ENCODE measurements at places on chromosomes 5 and 9. TPM values are rescaled to one million over a fixed set of nuclear protein-coding genes. Genes with fewer than 3 reads are reported as not detected.

DNA sequence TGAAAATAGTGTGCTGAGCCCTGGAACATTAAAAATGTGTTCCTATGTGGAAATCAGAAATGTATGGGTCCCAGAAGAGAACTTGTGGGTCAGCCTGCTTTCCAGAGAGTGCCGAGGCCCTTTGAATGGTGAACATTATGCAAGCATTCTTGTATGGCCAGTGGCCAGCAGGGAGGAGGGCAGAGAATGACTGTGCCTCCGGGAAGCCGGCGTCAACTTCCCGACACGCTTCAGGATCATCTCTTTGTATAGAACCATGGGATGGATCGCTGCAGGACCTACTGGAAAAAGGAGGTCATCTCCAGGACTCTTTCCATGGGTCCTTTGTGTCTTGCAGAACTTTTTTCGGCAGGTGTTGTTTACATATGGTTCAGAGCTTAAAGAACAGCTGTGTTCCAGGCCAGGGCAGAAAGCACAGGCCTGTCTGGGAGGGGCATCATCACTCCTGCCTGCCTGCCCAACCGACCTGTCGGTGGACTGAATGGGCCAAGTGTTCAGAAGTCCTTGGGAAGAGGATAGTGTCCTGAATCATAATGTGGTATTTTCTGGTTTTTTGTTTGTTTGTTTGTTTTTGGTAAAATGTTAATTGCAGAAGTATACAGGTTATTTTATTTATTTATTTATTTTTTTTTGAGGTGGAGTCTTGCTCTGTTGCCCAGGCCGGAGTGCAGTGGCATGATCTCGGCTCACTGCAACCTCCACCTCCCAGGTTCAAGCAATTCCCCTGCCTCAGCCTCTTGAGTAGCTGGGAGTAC, 9.0 kb downstream of the PRRC2B start:
- peak; percentile 81 for DNase-seq

DNA sequence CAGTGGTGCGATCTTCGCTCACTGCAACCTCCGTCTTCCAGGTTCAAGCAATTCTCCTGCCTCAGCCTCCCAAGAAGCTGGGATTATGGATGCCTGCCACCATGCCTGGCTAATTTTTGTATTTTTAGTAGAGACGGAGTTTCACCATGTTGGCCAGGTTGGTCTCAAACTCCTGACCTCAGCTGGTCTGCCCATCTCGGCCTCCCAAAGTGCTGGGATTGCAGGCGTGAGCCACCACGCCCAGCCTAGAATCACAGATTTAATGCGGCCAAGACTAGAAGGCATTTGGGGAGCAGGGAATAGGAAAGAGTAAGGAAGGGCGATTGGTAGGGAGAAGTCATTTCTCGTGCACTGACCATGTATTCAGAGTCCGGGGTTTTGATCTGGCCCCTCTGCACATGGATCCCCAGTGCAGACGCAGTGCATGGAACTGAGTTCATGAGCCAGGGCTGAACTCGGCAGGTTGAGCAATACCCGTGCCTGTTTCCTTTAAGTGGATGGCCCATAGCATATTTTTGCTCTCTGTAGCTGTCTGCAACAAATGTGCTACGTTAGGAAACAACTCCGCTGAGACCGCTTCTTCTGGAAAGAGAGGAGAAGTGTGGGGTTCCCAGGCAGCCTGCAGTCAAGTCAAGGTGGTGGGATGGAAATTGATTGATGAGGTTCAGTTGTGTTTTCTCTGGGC, 3.4 kb upstream of the HMCN2 start:
- no peak for DNase-seq

GRCh38 chr9:91241909-91242308, 119.8 kb downstream of the AUH start:
- DNase-seq: no peak

- no peak for DNase-seq
These were observed 89.1 kb upstream of the FBXW11 start for GRCh38 chr5:172095368-172096206.

DNA sequence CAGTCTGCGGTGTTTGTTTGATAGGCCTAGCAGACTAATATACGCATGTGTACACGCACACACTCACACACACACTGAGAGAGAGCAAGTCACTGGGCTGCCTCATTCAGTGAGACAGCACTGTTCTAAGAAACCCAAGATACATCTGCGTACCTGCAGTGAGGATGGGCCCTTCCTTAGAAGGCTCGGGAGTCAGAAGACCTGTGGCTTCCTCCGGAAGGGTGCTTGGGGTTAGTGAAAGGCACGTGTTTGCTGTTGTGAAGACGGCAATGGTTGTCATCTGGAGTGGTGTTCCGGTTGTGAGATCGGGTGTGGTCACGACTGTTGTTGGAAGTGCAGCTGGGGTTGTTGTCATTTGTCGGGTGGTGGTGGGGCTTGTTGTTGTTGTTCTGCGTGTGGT, 11.7 kb downstream of the TIMD4 start:
- no peak for DNase-seq

GRCh38 chr9:133769511-133770075, 31.4 kb upstream of the SARDH start:
- DNase-seq: no peak

DNA sequence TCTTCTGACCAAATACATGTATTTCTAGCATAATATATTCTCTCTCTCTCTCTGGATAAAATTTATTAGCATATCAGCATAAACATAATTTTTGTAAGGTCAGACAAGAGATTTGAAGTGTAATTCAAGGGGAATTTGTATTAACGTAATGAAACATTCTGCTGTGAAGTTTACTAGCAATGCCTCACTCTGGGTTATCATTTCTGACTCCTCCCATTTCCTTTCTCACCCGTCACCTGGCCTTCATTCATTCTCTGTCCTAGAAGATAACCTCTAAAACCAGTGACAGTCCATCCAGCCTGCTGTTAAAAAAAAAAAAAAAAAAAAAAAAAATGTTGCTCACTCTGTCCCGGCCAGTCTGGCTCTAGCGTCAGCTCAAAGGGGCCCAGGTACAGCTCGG, 27.1 kb downstream of the GRAMD2B start:
- DNase-seq: no peak

DNA sequence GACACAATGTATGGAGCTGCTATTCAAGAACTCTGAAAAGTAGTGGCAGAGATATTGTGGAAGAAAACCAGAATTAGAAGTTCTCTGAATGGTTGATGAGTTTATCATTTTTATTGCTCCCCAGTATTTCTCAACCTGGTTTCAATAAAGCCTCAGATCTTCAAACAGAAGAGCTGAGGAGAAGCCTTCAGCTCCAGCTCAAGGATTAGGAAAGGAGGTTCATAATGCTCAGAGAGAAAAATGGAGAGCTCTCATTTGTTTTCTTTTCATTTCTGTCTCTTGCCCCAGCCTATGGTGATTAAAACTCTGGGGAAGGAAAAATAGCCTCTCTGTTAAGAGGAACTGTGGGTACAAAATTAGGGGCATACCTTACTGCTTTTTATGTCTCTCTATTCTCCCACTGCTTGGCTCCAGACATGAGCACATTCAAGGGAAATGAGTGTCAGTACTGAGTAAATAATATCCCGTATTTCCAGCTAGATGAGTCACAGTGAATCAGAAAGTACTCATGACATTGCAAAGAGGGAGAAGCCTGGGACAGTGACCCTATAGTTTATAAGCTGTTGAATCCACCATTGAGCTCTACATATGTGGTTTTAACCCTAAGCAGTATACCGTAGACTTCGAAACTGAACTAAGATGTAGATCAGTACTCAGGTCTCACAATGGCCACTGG, 138.1 kb downstream of the EMB start:
- DNase-seq: peak; percentile 90

DNA sequence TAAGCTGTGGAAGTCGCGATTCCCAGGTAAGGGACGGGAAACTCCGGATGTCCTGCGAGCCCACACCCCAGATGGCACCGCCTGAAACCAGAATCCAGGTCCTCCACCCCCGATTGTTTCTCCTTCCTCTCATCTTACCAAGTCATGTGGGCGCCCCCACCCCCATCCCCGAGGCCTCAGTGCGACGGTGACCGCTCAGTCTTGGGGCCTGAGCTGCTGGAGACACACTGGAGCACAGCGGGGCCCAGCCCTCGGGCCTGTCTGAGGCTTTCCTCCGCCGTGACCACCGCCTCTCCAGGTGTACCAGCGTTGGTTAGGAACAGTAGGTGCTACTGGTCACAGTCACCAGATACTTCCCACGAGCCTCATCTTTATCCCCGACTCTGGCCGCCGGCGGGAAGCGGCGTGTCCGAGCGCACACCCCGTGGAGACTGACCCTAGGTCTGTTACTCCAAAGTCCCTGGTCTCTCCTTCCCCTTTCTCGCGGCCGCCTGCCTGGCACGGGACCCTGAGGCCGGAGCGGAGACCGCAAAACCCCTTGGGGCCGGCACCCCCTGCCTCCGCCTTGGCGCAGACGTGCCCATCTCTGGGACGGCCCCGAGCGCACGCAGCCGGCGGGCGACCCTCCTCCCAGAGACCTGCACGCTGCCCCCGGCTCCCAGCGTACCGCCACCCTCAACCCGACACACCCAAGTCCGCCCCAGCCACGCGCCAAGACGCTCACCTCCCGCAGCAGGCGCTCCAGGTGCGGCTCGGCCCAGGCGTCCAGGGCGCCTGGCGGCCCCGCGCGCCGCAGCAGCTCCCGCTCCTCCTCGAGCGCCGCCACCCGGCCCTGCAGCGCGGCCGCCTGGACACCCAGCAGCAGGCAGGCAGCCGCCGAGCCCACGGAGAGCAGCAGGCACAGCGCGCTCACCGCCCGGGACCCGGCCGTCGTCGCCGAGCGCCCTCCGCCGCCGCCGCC, 733 bp downstream of the COL23A1 start:
- DNase-seq: no peak

DNA sequence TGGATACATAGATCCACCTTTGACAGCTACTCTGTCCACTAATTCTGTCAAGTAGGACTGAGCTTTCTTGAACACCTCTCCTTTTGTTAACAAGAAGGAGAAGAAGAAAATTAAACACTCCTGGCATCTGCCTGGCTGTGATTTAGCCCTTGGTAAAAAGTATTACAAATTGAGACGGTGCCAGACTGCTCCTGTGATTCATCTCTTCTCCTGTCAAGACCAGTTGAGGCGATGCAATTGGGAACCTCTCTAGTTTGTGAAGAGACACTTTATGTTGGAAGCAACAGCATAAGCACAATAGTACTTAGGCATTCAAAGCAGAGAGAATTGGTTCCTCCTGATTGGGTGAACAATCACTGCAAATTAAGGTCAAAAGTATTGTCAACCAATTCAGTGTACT, 72.7 kb downstream of the GHR start:
- no peak for DNase-seq

- no peak for DNase-seq
These were observed 159.9 kb downstream of the MAN2A1 start for GRCh38 chr5:109849478-109850088.

GRCh38 chr5:150017226-150018005, 16.9 kb downstream of the HMGXB3 start:
- peak; percentile 63 for DNase-seq

GRCh38 chr9:19216466-19216865, 14.0 kb upstream of the DENND4C start:
- DNase-seq: no peak

GRCh38 chr9:89576404-89576839, 28.4 kb upstream of the GADD45G start:
- peak; percentile 21 for DNase-seq

- DNase-seq: no peak
These were observed 206.0 kb upstream of the WWC1 start for GRCh38 chr5:168085261-168086031.

GRCh38 chr9:33236571-33236970, 3.4 kb upstream of the SPINK4 start:
- no peak for DNase-seq

GRCh38 chr5:37553720-37554404, 174.7 kb downstream of the WDR70 start:
- DNase-seq: no peak

GRCh38 chr5:132641841-132642240, 16.1 kb upstream of the IL13 start:
- no peak for DNase-seq

GRCh38 chr5:151023047-151023615, 2.7 kb downstream of the GPX3 start:
- peak; percentile 19 for DNase-seq

DNA sequence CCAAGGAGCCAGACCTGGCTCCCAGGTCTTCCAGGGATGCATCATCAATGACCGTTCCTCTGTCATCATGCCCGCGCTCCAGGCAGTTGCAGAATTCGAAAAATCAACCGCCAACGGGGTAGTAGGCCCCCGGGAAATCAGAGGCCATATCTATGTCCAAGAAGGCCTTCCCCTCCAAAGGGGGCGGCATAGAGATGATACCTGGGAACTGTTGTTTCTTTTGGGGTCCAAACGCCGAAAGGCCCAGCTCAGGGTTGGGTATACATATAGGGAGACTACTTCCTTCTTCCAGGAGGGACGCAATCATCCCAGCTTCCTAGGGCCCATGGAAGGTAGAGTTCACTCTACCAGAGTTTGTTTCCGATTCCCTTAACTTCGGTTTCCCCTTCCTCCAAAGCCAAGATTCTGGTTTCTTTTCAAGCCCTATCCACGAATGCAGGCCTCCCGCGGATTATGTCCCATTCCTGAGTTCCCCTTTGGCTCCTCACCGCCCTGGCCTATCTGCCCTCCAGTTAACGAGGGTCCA, 754 bp downstream of the DCAF12 start:
- peak; percentile 51 for DNase-seq

DNA sequence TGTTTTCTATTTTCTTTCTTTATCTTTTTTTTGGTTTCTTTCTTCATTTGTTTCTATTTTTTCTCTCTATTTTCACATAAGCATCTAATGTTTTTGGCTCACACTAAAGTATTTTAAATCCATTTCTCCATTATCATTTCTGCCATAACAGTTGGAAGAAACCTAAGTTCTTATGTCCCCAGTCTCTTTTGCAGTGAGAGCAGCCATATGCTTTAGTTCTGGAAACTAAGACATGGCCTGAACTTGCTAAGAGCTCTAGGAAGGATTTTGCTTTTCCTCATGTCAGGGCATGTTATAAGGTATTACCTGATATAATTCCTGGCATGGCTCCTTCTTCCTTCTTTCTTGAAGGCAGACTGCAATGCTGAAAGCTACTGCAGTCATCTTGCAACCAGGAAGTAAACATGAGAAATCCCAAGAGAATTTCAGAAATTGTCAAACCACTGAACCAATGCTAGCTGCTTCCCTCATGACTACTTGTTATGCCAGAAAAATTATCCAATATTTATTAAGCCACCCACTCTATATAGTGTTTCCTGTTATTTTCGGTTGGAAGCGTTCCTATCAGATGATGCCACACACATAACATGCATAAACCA, 171.1 kb downstream of the TAF11L14 start:
- no peak for DNase-seq

Gene QRFP
- total RNA-seq: not detected

Gene ARHGEF37
- total RNA-seq: 0.11 TPM

Gene TTC16
- not detected for total RNA-seq

Gene MXD3
- total RNA-seq: 43.1 TPM

Gene CDKN2A
- total RNA-seq: 310 TPM

Gene GLDC
- 2.1 TPM for total RNA-seq

Gene C5
- 4.0 TPM for total RNA-seq

Gene PTGS1
- 1.7 TPM for total RNA-seq

Gene MYMK
- not detected for total RNA-seq

Gene NSUN2
- 58.1 TPM for total RNA-seq

Gene TLX3
- not detected for total RNA-seq

Gene CTNNAL1
- total RNA-seq: 72.3 TPM
